ENCODE measurements at places on chromosomes 5 and 9.
A peak's percentile ranks its signal among the peaks of the same experiment; 100 is the strongest.

GRCh38 chr9:122767817-122768216 lies 20.9 kb upstream of the OR5C1 start:
- DNase-seq: no peak

DNA sequence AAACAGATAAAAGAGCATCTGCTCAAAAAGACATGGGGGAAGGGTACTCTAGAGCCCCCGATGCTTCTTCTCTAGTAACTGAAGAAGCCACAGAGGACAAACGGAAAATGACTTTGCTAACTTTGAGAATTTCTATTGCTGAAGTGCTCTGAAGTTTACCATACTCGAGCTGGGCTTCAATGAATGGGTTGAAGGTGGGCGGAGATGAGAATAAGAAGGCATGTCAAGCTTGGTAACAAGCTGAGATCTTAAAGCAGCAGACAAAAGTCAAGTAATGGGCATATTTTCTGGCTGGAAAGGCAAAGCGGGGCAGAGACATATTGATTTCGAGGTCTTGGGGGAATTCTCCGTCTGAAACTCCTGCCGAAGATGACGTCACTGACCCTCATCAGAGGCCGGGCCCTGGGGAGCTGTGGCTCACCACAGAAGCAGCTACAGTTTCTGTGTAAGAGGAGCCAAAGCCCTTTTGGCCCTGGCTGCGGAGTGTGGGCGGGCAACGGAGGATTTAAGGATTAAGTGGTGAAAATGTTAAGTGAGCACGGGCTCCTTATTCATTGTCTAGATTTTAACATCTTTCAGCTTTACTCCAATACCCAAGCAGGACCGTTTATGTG lies 115.8 kb upstream of the SLIT3 start:
- DNase-seq: peak; percentile 83

DNA sequence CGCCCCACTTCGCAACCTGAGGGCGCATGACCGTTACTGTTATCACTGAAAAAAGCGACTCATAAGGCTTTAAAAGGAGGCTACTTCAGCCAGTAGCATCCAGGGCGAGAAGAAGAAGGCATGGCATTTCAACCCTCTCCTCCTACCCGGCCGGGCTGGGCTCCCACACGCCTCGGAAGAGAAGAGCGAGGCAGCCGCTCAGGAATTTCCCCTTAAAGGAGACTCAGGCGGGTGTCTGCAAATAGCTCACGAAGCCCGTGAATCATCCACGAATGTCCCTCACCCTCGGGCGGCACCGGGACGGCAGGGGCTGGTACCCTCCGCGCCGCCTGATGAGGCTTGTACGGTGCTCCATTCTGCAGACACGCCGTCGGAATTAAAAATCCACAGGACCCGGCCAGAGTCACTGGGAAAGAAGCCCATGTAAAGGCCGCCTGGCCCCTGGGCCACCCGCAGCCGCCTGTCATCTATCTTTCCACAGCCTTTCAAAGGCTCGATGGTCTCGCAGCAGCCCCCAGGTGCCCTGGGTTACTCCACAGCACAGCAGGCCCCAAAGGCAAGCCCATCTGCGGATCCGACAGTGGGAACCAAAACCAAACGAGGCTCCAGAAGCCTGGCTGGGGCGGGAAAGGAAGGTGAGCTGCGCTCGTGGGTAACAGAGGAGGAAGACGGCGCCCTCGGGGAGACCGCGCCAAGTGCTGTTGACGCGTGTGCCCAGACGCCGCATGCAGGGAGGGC lies 11.8 kb downstream of the SLC12A7 start:
- no peak for DNase-seq

DNA sequence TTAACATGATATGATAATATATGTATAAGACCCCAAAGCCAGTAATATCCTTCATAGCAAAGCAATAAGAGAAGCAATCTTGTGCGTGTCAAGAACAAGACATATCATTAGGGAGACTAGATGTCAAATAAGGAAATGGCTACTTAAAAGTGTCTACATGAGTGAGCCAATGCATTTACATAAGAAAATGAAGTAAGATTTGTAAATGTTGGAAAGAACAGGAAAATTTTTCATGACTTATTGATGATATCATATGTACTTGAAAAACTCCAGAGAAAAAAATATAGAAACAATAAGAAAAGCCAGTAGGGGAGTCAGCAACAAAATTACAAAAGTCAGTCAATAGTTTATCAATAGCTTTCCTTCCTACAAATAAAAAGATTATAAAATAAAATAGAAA lies 13.8 kb upstream of the MCTP1 start:
- DNase-seq: no peak

- DNase-seq: no peak
Observed at GRCh38 chr5:585556-585955, 26.6 kb upstream of the CEP72 start.

DNA sequence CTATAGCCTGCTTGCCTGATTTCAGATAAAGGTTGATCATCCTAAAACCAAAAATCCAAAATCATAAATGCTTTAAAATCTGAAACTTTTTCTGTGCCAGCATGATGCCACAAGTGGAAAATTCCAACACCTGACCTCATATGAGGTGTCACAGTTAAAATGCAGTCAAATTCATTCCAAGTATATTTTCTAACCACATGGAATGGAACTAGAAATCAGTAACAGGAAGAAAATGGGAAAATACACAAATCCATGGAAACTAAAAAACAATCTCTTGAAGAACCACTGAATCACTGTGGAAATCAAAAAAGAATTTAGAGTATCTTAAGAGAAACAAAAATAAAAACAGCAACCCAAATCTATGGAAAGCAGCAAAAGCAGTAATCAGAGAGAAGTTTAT lies 297.5 kb upstream of the COX7C start:
- DNase-seq: no peak

DNA sequence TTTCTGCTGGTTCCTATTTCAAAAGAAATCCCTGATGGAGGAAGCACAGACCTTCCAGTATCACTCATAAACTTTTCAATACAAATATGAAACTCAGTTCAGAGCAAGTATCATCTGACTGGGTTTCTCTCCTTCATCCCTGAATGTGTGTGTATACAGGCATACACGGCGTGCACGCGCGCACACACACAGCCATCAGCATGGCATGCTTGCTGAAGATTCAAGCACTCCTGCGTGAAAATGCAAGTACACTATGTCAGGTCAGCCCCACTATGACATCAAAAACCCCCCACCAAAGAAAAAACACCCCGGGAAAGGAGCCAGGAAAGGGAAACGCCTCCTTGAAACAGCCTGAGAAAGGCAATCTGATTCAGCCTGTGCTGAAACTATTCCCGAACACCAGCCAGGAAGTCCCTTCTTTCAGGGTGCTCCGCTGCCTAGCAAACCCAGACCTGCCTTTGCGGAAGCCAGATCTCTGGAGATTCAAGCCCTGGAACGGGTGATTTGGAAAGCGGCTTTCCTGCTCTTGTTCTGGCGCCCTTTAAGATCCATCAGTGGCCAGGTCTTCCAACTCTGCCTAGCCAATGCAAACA lies 831 bp downstream of the KLHL3 start:
- no peak for DNase-seq

All from AG04449 (cell line).